A172 (cell line): ENCODE measurements at places on chromosomes 3 and 15. TPM values are rescaled to one million over a fixed set of nuclear protein-coding genes. Genes with fewer than 3 reads are reported as not detected.
A peak's percentile ranks its signal among the peaks of the same experiment; 100 is the strongest.

MYRIP gene
- total RNA-seq, result not detected in 2 replicates

SSUH2 gene
- total RNA-seq, result 0.10 and 0.19 TPM in 2 replicates

ANKRD63 gene
- total RNA-seq, result not detected in 2 replicates

DNA sequence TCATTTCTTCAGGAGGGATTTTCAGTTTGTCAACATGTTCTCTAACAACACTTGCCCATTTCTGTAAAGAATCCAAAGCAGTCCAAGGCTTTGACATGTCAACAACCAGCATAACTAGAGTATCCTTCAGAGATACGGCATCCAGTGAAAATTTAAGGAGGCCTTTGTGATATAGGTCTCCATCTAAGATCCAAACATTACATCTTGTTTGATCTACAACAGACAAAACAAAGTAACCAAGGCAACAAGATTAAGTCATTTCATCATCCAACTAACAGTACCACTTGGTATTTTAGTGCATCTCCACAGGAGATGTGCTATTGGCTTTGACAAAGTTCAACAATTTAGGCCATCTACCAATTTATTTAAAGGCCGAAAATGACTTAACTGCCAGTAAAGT is 25.8 kb downstream of the DYNC1LI1 start:
- DNase-seq, result no peak

DNA sequence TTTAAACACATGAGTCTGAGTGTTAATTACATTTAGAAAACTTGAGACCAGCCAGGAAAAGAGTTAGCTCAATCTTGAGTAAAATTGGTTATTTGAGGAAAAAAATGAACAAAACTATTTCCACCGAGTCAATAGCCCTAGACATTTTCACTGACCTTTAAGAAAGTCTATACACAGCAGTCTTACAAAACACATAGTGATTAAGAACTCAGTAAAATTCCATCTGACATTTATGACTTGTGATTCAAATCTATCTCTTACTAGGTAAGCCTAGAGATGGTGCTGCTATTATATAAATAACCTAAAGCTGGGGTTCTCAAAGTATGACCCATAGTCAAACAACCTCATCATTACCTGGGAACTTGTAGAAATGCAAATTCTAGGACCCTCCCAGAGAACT is 109.1 kb upstream of the COL8A1 start:
- DNase-seq, result no peak

DNA sequence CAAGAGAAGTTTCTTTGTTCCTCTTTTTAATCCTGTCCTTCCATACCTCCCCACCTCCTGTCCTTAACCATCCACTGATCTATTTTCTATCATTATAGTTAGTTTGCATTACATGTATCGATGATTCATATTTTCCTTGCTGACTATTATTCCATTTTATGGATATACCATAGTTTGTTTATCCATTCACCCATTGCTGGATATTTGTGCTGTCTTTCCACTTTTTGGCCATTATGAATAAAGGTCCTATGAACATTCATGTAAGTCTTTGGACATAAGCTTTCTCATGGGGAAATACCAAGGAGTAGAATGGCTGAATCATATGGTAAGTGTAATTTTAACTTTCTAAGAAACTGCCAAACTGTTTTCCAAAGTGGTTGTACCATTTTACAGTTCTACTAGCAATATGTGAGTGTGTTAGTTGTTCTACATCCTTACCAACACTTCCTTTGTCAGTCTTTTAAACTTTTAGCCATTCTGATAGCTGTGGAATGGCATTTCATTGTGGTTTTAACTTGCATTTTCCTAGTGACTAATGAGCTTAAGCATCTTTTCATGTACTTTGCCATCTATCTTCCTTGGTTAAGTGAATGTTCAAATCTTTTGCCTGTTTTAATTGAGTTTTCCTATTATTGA is 11.7 kb downstream of the ATP6V1A start:
- DNase-seq, result peak; percentile 76
